ENCODE measurements at places on chromosomes 3 and 15.

- no peak for DNase-seq
These were observed 138.5 kb upstream of the ARPP21 start for GRCh38 chr3:35500641-35501350.

DNA sequence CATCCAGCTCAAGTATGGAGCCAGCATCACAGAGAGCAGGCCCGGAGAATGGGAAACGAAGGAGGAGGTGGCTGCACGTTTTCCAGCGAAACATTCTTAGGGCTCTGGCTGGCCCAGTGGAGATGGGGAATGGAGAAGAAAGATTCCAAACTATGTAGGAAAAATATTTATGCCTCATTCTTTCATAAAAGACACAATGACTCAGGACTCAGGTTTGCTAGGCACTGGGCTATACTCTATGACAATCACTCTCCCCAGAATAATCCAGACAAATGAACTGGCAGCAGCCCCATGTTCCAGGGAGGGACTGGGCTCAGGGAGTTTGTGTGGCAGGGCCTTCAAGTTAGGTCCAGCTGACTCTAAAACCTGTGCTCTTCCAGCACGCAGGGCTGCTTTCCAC, 110.8 kb upstream of the RAD18 start:
- DNase-seq = peak; percentile 80

GRCh38 chr15:63918317-63918672, 84.5 kb upstream of the HERC1 start:
- no peak for DNase-seq

DNA sequence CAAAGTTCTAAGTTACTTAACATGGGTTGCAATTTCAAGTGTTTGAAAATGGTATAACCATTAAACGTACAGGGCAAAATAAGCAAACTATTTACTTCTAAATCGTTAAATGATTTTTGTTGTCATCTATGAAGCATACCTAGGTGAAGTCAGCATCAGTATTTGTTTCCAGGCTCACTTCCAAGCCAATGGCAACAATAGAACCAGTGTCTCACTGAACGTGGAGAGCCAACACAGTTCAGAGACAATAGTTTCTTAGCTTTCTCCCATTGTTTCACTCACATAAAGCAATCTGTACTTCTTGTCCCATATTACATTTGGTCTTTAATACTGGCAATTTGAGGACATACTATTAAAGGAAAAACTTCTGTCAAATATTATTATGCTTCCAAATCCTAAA, 397.2 kb downstream of the MECOM start:
- DNase-seq = no peak

GRCh38 chr3:154778057-154778456, 302.1 kb upstream of the MME start:
- peak; percentile 8 for DNase-seq
